ENCODE measurements at places on chromosomes 4 and X.

DNA sequence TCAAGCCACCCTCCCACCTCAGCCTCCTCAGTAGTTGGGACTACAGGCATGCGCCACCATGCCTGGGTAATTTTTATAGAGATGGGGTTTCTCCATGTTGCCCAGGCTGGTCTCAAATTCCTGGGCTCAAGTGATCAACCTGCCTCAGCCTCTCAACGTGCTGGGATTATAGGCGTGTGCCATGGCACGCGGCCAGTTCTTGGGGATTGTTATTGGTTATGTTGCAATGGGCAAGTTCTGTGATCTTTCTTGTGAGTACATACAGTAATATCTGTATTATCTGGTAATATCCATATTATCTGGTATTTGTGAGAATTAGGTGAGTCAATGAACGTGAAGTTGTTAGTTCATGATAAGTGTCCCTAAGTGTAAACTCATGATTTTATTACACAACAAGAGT lies 90.3 kb upstream of the TBL1X start:
- DNase-seq, result peak; percentile 63

GRCh38 chrX:37942170-37942569 lies 64.2 kb upstream of the SYTL5 start:
- DNase-seq, result no peak

DNA sequence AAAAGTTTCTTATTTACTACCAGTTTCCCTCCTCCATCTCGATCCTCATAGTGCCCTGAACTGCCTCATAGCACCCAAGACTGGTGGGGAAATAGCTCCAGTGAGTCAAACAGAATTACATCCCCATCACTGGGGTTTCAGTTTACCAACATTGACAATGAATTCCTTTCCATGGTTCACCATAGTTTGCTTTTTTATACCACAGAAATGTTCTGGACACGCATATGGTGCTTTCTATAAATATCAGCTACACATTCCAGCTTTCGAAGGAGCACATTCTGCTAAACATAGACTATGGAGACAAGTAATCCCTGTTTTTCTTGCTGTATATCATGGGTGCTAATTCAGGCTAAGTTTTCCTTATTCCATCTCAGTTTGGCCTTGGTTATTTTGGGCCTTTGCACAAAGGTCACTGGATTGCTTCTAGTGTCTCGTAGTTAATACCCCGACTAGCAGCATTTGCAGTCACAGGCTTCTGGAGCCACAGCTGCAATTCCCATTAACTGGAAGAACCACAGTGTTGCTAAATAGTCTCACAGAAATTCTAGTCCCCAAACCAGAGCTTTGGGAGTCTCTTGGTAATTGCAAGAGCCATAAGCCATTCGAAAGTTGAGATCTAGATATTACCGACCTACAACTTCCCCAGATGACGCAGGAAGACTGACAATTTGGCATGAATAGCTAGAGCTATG lies 53.4 kb upstream of the TRPC3 start:
- no peak for DNase-seq

DNA sequence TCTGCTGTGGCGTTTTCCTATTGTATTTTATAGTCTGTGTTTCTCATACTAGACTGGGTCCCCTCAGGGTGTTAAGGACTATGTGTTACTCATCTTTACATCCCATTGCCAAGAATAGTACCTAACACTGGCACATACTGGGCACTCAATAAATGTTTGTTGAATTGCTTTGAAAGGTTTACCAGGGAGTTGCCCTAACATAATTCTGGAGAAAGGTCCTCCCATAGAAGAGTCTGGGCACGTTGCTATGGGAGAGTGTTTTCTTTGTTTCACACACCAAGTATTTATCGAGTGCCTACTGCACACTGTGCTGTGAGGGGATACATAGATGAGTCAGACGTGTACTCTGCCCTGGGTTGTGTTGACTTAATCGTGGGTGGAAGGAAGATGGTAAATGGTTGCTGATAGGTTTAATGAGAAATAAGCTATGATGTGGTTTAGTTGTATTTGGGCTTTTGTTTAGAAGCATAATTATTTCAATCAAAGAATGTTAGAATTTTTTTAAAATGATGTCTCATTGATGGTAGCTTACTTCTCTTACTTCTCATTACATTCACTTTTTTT lies 42.9 kb downstream of the AFF1 start:
- DNase-seq, result no peak

- no peak for DNase-seq
Observed at GRCh38 chr4:6349896-6350603, 80.4 kb downstream of the WFS1 start.

GRCh38 chr4:153159728-153160221 lies 44.5 kb upstream of the TRIM2 start:
- no peak for DNase-seq

- DNase-seq, result no peak
Observed at GRCh38 chr4:22984390-22984789, 291.7 kb downstream of the GBA3 start.

GRCh38 chr4:89114100-89114499 lies 2.8 kb downstream of the TIGD2 start:
- no peak for DNase-seq

- no peak for DNase-seq
Observed at GRCh38 chrX:26778320-26778888, 562.4 kb downstream of the MAGEB5 start.

- no peak for DNase-seq
Observed at GRCh38 chr4:98199247-98199646, 56.0 kb upstream of the STPG2 start.

GRCh38 chr4:8030121-8030781 lies 90.6 kb upstream of the AFAP1 start:
- DNase-seq, result no peak

- no peak for DNase-seq
Observed at GRCh38 chr4:10281996-10282395, 165.4 kb upstream of the WDR1 start.

DNA sequence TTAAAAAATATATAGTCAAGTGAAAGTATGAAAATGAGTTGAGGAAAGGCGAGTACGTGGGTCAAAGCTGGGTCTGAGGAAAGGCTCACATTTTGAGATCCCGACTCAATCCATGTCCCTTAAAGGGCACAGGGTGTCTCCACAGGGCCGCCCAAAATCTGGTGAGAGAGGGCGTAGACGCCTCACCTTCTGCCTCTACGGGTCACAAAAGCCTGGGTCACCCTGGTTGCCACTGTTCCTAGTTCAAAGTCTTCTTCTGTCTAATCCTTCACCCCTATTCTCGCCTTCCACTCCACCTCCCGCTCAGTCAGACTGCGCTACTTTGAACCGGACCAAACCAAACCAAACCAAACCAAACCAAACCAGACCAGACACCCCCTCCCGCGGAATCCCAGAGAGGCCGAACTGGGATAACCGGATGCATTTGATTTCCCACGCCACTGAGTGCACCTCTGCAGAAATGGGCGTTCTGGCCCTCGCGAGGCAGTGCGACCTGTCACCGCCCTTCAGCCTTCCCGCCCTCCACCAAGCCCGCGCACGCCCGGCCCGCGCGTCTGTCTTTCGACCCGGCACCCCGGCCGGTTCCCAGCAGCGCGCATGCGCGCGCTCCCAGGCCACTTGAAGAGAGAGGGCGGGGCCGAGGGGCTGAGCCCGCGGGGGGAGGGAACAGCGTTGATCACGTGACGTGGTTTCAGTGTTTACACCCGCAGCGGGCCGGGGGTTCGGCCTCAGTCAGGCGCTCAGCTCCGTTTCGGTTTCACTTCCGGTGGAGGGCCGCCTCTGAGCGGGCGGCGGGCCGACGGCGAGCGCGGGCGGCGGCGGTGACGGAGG lies at the start of gene FMR1:
FMR1 (plus strand) TSS at position 728 of the 831 bp plus-strand sequence. CDS start 261 bp downstream, outside the sequence.
- DNase-seq, result peak; percentile 95

DNA sequence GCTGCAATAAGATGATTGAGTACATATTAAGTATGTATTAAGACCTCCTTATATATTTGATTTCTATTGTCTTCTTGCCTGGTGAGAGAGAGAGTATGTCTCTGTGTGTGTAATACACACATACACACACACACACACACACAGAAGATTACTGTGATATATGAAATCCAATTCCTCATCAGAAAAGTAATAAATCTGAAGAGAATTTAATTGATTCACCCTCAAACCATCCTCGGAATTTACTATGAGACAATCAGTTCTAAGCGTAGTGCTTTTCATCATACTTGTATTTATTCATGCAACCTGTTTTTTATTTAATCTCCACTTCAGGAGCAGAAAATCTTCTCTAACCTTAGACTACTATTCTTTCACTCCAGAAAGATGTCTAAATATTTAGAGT lies 62.3 kb upstream of the TLL1 start:
- DNase-seq, result no peak

- DNase-seq, result no peak
Observed at GRCh38 chr4:173506597-173507211, 23.3 kb downstream of the HAND2 start.

DNA sequence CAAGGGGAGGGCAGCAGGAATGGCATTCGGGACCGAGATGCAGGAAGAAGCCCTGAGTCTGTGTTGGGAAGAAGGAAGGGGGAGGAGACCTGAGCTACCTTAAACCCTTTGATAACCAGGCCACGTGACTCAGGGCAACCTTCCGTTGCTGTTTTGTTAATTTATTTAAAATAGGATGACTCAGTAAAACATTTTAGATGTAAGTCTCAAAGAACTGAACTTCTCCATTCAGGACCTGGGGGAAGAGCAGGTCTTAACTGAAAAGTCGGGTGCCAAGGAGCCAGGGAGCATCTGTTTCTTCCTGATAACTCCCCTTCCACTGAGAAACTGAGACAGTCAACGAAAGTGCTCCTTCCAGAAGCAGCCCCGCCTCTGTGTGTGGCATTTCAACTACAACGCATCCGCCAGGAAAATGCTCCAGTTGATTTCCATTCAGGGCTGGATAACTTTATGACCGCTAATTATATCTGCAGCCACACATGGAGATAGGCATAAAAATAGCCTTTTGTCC lies 88.0 kb downstream of the IRF2 start:
- DNase-seq, result no peak
